Activated CD4-positive, CD25-positive, alpha-beta regulatory T cell treated with anti-CD3 and anti-CD28 coated beads, Interleukin-2, amount 50 U/mL, for 16 hours (primary cell): ENCODE measurements at places on chromosomes 12 and 14.

DNA sequence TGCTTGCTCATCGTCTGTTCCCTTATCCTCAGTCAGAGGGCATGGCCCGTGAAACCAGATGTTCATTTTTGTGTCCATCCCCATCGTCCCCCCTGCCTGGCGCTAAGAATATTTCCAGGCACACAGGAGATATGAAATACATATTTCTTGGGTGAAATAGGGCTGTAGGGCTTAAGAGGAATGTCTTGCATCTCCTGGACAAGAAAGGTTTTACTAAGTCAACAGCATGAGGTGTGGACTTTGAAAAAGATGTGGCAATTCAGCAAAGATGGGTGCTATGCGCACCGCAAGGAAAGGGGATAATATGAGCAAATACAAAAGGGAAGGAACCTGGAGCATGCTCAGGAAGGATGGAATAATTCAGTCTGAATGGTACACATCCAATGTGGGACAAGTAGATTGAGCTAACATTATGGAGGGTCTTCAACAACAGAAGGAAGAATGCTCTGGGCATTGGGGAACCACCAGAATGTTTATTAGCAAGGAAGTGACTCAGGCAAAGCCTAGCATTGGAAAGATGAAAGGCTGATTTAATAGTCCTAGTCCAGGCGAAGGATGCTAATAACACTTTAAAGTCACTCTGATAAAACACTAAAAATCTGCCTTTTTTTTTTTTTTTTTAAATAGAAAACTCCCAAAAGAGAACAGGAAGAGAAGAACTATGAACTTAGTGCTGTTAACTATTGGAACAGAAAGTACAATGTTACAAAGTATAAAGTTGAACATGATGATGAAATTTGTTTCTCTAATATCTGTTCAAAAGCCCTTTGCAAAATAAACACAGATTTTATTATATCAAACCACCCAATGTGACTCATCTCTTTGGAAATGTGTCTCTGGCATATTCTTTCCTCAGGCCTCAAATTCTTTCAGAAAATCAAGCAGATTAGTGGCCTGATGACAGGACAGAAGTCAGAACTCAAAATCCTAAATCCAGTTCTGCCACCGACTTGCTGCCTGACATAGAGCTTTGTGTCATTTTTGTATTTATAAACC lies 449.5 kb downstream of the BCAT1 start:
- no peak for DNase-seq

DNA sequence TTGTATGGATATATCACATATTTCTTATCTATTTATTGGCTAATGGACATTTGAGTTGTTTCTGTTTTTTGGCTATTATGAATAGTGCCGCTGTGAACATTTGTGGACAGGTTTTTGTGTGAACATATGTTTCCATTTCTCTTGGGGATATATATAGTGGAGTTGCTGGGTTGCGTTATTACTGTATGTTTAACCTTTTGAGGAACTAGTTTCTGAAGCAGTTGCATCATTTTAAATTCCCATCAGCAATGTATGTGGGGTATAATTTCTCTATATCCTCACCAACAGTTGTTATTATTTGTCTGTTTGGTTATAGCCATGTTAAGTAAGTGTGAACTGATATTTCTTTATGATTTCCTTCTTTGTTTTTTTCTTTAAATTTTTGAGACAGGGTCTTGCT lies 10.7 kb downstream of the TCTN2 start:
- no peak for DNase-seq

DNA sequence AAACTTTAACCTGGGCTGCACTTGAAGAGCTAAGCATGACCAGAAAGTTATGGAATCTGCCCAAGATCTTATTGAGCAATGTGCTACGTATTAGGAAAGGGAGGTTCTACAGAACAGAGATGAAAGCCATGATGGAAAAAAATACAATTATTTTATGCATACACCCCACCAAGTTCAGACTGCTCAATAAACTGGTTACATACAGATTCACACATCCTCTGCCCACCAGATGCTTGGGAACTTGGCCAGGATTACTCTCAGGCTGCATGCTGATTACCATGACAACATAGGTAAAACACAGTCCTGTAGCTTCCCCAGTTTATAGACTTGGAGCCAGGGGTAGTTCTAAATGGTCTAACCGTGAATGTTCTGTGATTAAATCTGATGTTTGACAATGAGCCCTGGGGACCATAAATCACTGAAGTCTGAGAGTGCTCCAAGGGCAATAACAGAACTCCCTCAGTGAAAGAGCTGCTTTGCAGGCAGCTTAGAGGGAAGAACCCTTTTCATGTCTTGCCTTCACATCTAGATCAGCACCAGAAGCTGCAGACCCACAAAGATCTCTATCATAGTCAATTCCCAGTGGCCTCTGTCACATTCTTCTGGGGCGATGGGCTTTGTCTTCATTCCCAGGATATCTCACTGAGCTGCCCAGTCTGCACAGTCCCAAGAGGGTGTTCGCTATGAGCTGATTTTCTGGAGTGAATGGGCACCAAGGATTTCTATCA lies 232.2 kb downstream of the EMP1 start:
- DNase-seq: no peak

- DNase-seq: no peak
These were observed 30.7 kb downstream of the OTOGL start for GRCh38 chr12:80129895-80130530.

DNA sequence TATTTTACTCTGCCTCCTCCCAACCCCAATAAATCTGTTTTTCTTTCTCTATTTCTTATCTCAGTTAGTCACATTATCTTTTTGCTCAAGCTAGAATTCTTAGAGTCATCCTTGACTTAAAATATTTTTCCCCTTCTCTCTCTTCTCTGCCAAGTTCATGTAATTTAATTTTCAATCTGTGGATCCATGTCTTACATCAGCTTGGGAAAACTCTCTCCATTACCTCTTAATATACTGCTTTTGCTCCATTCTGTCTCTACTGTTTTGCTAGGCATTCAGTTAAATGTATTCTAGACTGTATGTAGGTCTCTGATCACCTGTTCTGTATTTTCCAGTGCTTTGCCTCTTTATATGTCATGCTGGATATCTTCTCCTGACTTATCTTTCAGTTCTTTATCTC lies 51.0 kb upstream of the NR1H4 start:
- DNase-seq: no peak

- no peak for DNase-seq
These were observed 22.5 kb downstream of the ADGRD1 start for GRCh38 chr12:130976171-130976720.

- DNase-seq: no peak
These were observed 35.6 kb upstream of the FICD start for GRCh38 chr12:108479364-108480070.

DNA sequence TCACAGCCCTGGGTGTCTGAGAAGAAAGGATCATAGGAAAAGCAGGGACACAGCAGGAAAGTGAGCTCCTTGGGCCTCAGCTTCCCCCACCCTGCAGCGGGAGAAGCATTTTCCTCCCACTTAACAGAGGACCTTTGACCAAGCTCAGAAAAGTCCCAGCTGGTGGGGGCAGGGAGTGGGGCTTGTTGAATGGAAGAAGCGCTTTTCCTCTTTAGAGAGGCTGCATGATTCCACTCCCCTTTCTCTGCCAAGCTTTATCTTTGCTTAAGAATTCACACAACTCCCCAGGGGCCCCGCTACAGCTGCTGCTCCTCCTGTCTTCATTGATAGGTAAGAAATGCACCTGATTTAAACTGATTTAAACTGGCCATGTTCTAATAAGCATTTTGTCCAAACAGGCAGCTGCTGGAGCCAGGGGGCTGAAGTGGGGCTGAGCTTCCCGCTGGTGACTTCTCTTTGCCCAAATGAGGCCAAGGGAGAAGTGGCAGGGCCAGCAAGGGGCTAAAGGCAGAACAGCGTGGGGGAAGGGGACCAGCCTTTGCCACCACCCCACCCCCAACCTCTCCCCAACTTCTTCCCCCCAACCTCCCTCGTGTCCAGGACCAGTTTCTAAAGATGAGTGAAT lies 1.7 kb upstream of the PAPLN start:
- DNase-seq: no peak

- no peak for DNase-seq
These were observed 19.7 kb upstream of the CD9 start for GRCh38 chr12:6180268-6181051.

DNA sequence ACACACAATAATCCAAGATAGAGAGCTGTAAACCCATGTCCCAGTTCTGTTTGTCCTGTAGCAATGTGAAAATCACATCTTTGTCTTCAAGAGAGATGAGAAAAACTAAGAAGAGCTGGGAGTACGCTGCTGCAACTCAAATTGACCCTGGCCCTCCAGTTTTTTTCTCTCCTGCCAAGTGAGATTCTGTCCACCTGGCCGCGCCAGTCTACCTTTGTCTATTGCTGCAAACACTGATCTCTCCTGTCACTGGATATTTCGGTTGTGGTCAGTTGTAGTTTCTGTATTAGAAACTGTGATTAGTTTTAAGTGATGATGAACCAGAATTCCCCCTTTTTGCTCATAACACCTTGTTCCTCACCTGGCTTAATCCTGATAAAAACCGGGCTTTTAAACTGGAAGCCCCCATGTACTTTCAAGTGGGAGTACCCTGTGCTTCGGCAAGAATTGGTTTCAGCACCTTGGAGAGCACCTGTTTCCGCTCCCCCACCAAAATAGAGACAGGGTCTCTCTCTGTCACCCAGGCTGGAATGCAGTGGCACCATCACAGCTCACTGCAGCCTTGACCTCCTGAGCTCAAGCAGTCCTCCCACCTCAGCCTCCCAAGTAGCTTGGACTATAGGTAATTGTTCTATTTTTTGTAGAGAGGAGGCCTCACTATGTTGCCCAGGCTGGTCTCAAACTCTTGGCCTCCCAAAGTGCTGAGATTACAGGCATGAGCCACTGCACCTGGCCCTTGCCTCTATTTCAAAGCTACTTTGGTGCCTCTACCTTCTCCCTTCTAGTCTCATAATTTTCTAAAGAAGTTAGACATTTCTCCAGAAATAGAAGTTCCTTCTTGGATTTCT lies 156.8 kb downstream of the PHETA1 start:
- no peak for DNase-seq

DNA sequence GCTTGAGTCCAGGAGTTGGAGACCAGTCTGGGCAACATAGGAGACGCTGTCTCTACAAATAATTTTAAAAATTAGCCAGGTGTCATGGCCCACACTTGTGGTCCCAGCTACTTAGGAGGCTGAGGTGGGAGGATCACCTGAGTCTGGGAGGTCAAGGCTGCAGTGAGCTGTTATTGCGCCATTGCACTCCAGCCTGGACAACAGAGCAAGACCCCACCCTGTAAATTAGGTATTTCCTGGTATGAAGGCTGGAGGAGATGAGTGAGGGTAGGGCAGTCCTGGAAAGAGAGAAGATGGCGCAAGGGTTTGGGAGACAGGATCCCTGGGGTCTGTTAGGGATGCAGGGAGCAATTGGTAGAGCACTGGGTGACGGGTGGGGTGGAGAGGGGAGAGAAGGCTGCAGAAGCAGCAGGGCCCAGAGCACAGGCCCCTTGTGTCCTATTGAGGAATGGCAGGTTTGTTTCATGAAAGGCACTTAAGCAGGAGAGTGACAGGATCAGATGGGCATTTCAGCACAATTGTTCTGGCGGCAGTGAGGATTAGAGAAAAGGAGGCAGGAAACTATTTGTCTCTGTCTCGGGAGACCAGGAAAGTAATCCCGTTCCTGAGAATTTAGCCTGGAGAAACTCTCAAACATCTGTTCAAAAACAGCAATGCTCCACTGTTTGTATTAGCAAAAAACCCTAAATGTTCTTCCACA lies 47.2 kb upstream of the KTN1 start:
- no peak for DNase-seq
